ENCODE measurements at places on chromosomes 6 and 20.

DNA sequence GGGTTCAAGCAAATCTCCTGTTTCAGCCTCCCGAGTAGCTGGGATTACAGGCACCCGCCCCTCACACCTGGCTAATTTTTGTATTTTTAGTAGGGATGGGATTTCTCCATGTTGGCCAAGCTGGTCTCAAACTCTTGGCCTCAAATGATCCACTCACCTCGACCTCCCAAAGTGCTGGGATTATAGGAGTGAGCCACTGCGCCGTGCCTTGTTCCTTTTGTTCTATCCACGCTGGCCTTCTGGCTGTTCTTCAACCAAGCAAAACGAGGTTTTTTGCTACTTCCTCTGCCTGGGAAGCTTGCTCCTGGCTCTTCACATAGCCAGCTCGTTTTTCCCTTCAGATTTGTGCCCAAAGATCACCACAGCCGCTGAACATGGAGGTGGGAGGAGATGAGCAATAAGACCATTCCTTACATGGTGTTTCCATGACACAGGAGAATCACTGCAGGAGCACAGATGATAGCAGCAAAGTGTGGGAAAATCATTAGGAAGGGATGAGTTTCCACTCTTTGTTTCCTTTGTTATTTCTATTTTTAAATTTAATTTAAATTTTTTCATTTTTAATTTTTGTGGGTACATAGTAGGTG is 201.0 kb upstream of the ZNF217 start:
- no peak for DNase-seq

- no peak for DNase-seq
Measured at GRCh38 chr6:23637296-23637695, 488.7 kb upstream of the NRSN1 start.

DNA sequence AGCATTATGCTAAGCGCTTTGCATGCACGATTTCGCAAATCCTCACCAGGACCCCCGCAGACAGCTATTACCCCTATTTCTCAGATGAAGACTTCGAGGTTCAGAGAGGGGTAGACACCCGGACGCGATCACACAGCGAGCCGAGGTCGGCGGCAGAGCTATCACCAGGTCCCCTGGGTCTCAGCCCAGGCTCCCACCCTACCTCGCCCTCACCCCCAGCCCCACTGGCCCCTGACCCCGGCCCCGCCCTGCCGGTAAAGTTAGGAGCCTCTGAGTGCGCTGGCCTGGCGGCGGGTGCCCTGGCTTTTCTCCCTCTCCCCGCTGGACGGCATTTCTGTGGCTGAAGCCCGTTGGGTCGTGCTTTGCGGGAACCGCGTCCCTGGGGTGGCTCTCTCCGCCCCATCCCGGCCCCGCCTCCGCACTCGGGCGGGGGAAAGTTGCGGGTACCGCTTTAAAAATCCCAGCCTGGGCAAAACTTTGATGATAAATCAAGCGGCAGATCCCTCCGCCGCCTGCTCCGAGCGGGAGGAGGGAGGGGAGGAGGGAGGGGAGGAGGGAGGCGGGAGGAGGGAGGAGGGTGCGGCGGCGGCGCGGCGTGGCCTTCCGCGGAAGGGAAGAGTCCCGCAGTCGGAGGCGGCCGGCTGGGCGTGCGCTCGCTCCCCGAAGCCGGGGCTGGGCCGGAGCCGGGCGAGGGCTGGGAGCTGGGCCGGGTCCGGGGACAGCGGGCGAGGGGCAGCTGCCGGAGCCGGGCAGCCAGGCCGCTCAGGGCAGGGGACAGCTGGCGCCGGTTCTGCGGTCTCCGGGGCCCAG is at the start of gene VSTM2L:
Gene VSTM2L, plus strand, starts transcription at position 624 of the 810 bp plus-strand sequence. CDS start 224 bp downstream, outside the sequence.
- no peak for DNase-seq

DNA sequence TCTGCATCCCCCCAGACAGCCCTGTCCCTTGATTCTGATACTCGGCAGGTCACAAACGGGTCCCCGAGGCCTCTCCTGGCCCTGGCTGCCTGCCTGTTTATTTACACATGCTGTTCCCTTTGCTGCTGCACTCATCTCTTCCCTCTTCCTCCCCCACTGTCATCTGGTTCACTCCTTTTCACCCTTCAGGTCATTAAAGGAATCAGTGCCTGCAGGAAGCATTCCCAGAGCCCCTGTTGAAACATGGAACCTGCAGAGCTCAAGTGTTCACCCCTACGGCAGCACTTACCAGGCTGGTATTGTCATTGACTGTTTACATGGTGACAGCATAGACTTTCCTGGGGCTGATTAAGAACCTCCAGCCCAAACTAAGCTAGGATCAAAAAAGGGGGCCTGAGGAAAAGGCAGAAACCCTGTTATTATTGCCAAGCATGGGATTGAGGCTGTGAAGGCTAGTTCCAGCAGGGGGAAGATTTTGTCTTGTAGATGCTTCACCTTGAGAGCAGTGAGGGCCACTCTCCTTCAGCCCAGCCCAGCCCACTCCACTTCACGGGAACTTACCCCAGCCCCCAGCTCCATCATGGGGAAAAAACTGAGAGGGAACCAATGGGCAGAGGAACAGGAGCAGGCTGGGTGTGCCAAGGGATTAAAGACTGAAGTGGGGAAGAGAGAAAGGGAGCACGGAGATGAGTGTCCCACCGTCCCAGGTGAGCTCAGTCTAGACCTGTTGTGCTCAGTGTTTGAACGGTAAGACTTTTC is 73.2 kb downstream of the JPH2 start:
- DNase-seq, result no peak

DNA sequence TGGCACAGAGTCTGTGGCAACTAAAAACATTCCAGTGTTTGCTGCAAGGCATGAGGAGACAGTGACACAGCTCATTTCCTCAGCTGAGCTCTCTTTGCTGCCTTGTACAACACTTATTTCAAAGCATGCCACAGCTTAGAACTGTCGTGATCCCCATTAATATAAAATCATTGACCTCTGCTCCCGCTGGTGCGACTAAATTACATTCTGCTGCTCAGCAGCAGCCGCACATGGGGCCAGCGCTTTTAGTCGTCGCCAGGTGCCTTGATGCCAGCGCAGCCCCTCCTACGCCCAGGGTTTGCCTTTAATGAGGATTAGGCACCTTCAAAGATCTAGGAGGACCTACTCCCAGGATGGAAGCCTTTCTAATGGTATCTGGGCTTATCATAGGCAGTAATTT is 717.9 kb upstream of the POU3F2 start:
- no peak for DNase-seq

DNA sequence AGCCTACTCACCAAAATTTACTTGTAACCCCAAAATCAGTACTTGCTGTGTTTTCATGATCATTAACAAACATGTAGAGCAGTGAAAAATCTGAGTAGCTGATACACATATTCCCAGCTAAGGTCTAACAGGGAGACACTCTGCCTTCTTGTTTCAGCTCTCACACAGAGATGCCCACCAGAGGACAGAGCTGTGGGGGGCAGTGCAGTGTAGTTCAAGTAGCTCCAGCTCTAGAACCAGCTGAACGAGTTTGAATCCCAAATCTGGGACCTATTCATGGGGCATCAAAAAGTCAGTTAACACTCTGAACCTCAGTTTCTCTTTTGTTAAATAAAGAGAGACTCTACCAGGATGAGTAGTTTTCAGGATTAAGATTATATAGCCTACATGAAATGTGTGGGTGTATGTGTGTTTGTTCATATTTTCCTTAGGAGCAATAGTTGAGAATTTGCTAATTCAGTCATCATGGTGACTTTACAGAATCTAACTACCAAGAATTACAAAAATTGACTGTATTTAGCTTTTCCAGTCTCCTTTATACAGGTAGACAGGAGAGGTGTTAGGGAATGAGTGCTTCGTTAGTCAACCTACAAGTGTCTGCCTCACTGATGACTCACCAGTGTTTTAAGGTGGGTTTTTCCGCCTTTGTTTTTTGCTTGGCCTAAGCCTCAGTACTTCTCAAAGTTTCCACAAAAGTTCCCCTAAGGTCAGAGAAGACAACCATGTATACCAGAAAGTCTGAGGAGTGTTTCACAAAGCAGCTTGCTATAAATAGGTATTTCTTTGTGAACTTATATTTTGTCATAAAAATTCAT is 164.0 kb upstream of the RUNX2 start:
- no peak for DNase-seq

- DNase-seq, result no peak
Measured at GRCh38 chr6:46507426-46507825, 16.2 kb upstream of the RCAN2 start.

DNA sequence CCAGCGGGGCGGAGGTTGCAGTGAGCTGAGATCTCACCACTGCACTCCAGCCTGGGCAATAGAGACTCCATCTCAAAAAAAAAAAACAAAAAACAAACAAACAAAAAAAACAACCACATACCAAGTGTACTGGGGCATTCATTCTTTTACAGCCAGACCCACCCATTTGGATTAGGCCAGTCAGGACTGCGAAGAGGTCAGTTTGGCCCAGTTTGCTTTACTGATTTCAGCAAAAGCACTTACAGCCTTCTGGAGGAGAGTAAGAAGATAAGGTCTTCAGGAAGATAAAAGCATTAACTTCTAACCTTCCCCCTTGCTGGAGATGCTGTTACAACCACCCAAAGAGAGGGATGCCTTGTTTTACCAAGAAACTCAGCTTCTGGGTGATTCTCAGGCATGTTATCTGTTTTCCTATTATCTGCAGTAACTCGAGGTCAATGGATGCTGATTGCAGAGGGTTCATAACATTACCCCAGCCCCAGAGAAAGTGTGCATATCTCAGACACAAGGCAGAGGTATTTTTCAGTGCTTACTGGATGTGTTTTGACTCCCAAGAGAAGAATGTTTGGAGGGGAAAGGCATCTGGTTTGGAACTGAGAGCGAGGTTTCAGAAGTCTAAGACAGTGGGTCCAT is 118.9 kb downstream of the RIN2 start:
- DNase-seq, result no peak

DNA sequence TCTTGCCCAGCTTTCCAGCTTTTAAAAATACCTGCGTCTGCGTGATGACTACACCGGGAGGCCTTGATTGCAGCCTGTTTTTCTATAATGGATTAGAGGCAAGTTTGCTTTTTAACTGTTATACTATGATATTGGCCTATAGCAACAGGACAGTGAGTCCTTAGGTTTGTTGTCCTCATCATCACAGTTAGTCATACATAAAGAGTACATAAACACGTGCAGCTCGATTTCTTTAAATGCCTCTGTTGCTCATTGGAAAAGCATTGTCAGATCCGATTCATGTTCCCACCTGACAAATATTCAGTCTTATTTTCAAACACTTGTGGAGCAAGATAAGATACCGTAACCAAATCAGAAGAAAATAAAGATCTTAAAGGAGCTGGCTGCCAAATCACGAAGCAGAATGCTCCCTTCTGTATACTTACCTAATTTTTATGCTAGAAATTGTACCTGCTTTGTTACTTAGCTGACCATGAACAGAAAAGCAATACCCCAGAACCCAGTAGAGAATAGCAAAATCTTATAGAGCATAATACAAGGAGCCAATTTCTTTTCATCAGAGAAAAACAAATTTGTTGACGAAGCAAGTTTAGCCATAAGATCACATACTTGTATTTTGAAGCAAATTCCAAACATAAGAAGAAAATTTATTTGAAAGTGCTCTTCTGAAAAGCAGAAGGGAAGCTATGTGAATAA is 100.4 kb downstream of the TMEM200A start:
- DNase-seq, result no peak

GRCh38 chr6:85065831-85066230 is 301.4 kb upstream of the TBX18 start:
- no peak for DNase-seq

DNA sequence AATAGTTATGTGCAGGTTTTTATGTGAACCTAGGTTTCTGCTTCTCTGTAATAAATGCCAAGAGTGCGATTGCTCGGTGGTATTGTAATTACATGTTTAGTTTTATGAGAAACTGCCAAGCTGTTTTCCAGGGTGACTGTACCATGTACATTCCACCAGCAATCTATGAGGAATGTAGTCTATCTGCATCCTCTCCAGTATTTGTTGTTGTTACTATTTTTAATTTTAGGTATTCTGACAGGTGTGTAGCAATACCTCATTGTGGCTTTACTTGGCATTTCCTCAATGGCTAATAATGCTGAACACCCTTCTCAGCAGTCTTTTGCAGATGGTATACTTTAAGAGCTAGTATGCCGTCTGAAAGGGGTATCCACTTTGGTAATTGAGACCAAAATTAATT is 142.1 kb downstream of the BMP2 start:
- DNase-seq, result no peak

DNA sequence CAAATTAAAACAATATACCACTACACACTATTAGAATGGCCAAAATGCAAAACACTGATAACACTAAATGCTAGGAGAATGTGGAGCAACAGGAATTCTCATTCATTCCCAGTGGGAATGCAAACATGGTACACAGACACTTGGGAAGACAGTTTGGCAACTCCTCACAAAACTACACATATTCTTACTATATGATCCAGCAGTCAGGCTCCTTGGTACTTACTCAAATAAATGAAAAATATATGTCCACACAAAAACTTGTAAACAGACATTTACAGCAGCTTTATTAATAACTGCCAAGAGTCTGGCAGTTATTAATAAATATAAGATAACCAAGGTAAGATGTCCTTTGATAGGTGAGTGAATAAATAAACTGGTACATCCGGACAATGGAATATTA is 44.9 kb downstream of the ABHD12 start:
- no peak for DNase-seq

- no peak for DNase-seq
Measured at GRCh38 chr6:170122651-170123050, 168.2 kb downstream of the DLL1 start.

DNA sequence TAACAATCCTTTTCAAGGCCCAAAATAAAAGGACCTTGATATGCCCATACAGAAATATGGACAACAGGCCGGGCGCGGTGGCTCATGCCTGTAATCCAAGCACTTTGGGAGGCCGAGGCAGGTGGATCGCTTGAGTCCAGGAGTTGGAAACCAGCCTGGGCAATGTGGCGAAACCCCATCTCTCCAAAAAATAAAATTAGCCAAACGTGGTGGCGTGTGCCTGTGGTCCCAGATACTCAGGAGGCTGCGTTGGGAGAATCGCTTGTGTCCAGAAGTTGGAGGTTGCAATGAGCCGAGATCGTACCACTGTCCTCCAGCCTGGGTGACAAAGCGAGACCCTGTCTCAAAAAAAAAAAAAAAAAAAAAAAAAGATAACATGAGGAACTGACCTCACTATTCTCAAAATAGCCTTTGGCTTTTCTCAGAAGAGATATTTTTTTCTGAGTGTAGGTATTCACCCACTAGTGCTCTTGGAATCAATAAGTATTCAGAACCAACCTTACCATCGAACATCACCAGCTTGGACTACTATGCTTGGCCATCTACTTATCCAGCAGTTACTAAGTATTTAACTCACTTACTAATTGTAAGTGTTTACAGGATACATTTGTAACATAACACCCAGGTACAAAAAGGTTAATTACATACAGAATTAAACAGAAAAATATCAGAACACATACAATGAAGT is 99.2 kb downstream of the OR2B2 start:
- no peak for DNase-seq

GRCh38 chr6:125357515-125358256 is 55.9 kb upstream of the HDDC2 start:
- no peak for DNase-seq

- DNase-seq, result no peak
Measured at GRCh38 chr6:153949616-153950015, 89.4 kb upstream of the OPRM1 start.

Measured in stimulated activated CD8-positive, alpha-beta memory T cell treated with anti-CD3 and anti-CD28 coated beads, Interleukin-2, amount 100 ng/mL, for 1 hour (primary cell).